Transverse colon (tissue), 4 donors: ENCODE measurements at places on chromosomes 12 and 14. TPM values are rescaled to one million over a fixed set of nuclear protein-coding genes. Genes with fewer than 3 reads are reported as not detected.

DNA sequence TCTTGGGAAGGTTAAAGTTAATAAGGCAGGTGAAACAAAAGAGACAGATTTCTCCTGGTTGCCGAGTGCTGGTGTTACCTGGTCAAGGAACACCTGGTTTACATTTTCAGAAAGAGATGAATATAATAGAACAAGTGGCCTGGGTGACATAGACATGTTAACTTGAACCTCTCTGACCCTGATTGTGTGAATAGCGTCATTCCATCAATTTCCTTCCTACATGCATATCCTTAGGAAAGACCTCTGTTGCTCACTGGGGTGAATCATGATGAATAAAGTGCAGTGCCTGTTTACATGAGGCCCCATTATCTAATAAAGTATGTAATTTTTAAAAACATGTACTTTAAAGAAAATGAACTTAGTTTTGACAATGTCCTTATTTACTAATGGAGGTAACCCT, 1822.9 kb upstream of the FLRT2 start:
- DNase-seq = no peak

GPR84 gene
- total RNA-seq = not detected

GRCh38 chr14:104096751-104097700, 11.5 kb downstream of the ASPG start:
- peak; percentile 12 for DNase-seq

OTX2 gene
- total RNA-seq = not detected

GRCh38 chr12:129052373-129052772, 199.1 kb downstream of the GLT1D1 start:
- no peak for DNase-seq

DNA sequence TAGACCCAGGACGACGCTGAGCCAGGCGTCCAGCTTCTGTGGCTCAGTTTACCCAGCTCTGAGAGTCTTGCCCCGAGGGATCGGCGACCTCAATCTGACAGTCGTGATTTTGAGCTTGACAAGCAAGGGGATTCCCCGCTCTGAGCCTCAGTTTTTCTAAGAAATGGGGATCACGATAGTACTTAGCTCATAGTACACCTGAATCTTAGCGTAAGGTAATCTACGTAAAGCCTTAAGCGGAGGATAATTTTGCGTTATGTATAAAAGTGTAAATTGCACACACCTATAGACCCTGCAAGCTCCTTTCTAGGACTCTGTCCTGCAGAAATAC, 285 bp downstream of the MVK start:
- DNase-seq = no peak

DNA sequence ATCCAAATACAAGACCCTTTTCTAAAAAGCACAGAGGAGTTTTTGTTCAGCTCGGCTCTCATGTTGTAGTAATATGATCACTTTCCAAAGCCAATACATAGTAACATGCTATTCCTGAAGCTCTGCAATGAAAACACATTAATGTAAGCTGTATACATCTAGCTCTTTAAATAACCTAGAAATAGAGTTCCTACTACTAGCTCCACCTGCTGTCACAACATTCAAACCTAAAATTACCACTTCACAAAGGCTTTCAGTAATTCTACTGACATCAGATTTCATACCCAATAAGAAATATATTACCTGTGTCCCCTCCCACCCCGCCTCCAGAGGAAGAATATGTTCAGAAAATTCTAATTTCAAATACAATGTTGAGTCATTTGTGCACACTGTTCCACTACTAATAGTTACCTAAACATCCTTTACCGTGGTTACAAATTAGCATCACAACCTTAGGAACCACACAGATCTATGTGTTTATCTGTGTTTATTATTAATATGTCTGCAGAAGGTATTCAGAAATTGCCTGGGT, 17.8 kb downstream of the EFCAB11 start:
- no peak for DNase-seq

SMCO2 gene
- total RNA-seq = not detected

DNA sequence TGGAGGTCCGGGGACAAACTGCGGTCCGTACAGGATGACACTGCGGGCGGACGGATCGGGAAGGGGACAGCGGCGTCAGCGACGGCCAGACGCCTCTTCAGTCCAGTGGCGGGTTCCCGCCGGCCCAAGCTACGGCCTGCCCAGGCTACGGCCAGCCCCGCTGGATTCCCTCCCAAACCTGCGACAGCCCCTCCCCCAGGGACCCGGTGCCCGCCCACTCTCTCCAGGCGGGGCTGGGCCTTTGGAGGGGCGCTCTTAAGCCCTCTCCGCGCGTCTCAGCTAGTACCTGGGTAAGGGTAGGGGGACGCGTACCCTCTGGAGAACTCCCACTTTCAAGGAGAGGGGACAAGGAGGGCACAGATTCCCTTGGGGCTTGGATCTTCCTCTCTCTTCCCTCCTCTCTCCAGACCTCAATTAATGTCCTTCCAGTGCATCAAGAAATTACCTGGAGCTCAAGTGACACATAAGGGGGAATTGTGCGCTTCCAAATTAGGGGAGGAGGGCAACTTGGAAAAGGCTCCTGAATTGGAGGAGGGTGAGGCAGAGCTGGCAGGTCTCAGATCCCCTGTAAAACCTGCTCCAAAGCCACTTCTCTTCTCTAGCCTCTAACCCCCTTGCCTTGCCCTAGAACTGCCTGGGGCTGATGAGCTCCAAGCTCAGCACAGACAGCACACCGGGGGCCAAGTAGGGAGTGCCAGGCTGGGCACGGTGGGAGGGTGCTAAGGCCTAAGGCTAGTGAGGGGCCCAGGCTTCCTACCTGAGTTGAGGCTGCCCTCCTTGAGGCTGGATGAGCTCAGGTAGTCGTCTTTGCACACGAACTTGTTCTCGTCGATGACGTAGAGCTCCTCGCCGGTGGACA, 3.1 kb downstream of the LHX5 start:
- no peak for DNase-seq

DNA sequence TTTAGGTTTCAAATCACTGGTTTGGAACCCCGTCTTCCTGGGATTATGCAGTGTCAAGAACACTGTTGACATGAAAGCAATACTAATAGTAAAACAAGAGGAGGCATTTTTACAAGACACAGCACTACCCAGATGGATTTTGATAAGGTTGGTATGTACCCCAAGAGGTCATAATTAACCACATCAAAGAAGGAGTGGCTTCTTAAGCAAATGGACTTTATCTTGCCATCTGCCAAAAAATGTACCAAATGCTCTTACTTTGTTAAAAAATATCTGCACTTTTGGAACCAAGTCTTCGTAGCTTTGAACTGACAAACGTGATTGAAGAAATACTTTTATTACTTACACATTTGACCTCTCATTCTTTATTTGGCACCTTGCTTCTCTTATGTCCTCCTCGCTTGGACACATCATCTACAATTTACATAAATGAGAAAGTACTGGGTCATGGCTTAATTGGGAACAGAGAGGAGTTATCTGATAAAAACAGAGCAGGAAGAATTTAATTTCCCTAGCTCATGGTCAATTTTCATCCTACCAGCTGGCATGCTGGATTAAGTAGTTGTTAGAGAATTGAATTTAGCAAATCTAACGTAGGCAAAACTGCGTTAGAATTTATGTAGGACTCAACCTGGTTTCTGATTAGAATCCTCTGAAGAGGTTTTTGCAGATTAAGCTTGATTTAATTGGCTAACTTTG, 54.5 kb upstream of the PRICKLE1 start:
- no peak for DNase-seq

GRCh38 chr12:81203671-81204204, 125.9 kb downstream of the ACSS3 start:
- DNase-seq = no peak

GRCh38 chr12:100963381-100963780, 168.8 kb downstream of the ANO4 start:
- DNase-seq = no peak

KRT83 gene
- total RNA-seq = not detected

DNA sequence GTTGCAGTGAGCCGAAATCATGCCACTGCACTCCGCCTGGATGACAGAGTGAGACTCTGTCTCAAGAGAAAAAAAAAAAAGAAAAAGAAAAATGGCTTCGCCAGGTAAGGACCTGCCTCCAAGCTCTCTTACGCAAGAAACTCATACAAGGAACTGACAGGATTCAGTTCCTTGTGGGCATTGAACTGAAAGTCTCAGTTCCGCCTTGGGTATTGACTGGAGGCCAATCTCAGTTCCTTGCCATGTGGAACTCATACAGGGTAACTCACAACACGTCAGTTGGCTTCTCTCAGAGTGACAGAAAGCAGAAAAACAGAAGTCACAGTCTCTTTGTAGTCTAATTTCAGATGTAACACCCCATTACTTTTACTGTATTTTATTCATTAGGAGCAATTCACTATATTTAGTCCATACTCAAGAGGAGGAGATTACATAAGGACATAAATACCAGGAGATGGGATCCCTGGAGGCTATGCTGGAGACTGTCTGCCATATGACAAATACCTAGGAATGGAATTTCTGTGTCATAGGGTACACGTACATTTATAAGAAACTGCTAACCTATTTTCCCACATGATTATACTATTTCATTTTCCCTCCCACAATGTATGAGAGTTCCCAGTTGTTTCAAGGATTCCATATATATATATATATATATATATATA, 11.4 kb upstream of the NOPCHAP1 start:
- DNase-seq = peak; percentile 40

GRCh38 chr12:43148691-43149090, 403.3 kb downstream of the ADAMTS20 start:
- DNase-seq = no peak

ZNF891 gene
- 2.3 TPM for total RNA-seq
